ENCODE measurements at places on chromosomes 3 and 15.
A peak's percentile ranks its signal among the peaks of the same experiment; 100 is the strongest.

GRCh38 chr15:72584006-72584405 is 70.5 kb upstream of the GOLGA6B start:
- no peak for DNase-seq

DNA sequence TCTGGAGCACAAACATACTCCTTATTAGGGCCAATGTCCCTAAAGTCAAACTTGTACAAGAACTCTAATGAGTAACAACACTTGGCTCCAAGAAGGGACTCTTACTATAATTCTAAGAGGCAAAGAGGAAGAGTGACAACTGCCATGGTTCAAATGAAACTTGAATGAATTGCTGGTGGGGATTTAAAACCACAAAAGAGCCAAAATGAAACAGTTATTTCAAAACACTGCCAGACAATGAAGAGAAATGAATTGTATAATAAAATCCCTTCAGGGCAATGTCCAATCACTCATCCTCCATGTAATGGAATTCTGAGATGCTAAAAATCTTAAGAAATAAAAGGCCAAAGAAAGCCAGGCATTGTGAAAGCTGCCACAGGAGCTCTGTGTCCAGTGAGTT is 14.2 kb downstream of the THRB start:
- peak; percentile 39 for DNase-seq

DNA sequence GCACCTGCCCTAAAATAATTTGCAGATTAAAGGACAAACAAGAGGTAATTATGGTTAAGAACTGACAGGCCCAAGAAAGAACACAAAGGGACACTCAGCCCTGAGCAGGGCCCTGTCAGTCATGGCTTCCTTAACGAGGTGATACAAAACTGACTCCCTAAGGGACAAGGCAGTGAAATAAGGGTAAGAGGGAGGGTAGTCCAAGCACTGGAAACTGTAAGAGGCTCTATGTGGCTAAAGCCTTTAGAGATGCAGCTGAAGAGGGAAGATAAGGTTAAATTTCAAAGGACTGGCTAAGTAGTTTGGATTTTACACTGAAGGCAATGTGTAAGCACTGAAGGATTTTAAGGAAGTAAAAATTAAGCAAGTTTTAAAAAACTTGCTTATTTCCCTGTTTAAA is 3.9 kb downstream of the ATR start:
- DNase-seq: peak; percentile 80

DNA sequence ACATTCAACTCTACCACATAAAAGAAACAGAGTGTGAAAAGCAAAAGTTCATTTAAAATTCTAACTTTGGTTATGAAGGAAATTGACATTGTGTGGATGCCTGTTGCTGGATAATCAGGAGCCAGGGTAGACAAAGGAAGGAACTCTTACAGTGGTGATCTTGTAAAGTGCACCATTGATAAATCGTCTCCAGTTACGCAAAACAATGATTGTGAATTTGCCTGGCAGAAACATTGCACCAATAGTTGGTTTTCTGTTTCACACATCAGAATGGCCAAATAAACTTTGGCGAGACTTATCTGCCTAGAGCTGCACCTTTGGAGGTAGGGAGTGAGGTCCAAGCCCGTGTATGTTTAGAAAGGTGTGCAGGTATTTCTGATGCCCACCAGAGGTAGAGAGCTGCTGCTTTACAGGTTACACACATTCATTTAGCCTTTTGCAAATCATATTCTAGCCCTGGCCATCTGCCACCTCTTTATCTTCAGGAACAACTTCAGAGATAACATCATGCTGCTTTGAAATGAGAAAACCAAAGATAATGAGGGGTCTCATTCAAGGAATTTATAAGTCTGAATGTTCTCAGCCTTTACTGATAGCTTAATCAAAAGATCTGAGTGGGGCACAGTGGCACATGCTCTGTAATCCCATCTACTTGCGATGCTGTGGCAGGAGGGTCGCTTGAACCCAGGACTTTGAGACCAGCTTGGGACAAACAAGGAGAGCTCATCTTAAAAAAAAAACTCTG is 47.4 kb upstream of the P3H2 start:
- DNase-seq: no peak

DNA sequence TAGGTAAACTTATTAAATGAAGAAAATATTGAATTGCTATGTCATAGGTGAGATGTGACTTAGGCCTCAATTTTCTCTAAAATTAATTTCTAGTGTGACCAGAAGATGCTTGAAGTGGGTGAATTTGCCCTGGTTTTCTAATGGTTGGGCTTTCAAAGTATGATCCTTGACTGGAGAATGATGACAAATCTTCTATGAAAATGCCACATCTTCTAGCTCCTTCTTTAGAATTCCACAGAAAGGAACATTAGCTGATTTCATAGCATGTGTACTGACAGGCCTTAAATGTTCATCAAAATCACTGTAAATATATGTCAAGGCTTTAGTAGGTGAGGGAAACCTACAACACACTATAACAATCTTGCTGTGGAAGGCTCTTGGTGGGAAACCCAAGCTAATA is 8.9 kb downstream of the ABI3BP start:
- no peak for DNase-seq

- DNase-seq: no peak
Observed at GRCh38 chr15:59200560-59200959, 6.1 kb upstream of the LDHAL6B start.

DNA sequence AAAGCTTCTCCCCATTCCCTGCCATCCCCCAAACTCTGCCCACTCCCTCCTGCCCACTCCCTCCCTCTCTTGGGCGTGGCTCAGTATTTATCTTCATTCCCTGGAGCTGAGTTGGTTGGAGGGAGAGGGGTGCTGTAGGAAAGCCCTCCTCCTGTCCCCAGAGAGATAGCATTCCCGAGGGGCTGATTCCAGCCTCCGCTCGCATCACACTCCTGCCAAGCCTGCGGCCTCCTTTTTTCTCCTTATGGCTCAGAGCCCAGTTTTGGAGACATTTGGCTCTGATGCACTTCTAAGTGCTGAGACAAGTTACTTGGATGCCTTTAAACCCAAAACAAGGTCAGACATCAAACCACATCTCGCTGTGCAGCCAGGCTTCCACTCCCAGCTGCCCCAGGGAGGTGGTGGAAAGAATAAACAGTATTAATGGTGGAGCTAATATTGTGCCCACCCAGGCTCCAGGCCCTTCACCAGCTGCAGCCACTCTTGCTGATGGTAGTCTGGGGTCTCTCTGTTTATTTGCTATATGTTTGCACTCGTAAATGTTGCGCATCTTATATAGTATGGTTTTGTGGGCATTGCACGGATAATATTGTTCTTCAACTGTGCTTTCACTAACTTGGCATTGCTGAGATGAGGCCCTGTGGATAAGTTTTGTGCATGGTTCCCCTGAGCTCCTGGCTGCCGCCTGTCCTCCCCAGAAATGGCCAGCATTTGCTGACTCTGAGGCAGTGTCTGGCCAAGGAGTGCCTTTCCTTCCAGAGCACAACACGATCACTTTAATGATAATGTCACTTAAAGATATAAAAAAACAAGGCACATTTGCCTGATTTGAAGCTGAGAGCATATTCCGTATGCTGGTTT is 157.2 kb downstream of the LRRC28 start:
- no peak for DNase-seq

GRCh38 chr3:134353831-134354611 is 20.2 kb downstream of the AMOTL2 start:
- no peak for DNase-seq

GRCh38 chr15:85973584-85974347 is 105.9 kb upstream of the AGBL1 start:
- DNase-seq: no peak

- DNase-seq: no peak
Observed at GRCh38 chr3:47761046-47761445, 20.6 kb downstream of the SMARCC1 start.
